HCT116 (cell line): ENCODE measurements at places on chromosomes 7 and 10.

GRCh38 chr7:130329681-130330080 lies 14.9 kb upstream of the CPA5 start:
- DNase-seq: no peak

DNA sequence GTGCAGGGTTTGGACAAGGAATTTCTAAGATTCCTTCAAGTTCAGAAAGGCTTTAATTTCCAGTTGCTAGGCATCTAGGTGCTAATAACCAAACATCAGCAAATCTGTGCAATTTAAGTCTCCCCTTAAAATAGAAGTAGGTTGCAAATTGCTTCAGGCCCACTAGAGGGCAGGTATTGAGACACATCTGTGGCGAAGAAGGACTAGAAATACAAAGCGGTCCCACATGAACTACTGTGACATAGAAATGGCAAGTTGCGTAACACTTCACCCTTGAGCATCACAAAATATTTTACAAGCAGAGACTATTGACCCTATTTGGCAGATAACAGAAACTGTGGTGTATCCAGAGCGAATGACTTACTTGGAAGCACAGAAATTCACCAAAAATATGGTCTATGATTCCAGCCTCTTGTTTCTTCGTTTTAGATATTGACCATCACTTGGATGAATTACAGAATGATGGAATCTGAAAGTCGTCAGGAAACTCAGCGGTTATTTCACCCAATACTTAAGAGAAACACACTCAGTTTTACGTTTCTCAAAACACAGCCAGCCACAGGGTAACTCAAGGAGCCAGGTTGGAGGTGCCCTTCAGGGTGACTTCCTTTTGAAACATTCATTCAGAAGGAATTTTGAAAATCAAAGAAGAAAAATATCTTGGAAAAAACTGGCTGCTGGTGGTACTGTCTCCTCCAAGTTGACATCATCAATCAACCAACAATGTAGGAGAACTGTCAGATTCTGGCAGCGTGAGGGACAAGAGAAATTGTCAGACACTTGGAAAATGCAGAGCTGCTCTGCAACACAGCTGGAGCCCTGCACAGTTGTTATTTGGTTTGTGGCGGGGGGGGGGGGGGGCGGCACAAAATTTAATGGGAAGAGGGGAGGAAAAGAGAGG lies 256.3 kb upstream of the MINDY3 start:
- DNase-seq: peak; percentile 4

DNA sequence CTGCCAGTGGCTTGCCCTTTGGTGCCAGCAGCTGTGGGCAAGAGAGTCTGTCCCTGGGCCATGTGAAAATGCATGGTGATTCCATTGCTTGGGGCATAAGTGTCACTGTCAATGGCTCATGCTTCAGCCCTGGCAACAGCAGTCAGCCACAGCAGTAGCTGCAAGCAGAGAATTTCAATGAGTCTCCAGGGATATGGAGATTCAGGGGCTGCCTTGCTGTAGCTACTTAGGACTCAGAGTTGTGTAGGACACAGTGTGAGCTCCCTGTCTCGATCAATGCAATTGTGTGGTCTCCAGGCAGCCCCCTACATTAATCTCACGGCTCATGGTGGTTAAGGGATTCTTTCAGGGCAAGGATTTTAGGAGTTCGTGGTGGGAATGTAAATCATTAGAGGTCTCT lies 126.3 kb upstream of the STARD3NL start:
- DNase-seq: no peak

- DNase-seq: no peak
These were observed 124.5 kb downstream of the UBE2H start for GRCh38 chr7:129828078-129828762.

DNA sequence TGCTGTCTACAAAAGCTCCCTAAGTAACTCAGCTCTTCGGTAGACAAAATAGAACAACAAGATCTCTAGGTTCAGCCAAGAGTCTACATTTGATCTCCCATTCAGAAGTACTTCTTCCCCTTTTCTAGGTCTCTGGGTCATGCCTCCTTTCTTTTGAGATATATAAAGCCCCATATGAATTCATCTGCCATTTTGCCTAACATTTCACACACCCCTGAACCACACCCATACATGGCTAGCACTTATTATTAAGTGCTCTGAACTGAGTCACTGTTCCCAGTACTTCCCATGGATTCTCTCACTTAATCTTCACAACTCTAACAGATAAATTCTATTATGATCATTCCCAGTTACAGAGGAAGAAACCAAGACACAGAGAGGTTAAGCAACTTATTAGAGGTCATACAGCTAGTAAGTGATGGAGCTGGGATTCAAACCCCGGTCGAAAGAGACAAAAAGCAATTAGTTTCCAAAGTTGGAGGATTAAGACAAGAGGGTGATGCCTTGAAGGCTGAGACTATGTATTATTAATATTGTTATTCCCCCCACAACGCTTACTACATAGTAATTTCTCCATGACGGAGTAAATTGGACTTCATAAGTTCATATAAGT lies 17.3 kb downstream of the MYOF start:
- DNase-seq: no peak

DNA sequence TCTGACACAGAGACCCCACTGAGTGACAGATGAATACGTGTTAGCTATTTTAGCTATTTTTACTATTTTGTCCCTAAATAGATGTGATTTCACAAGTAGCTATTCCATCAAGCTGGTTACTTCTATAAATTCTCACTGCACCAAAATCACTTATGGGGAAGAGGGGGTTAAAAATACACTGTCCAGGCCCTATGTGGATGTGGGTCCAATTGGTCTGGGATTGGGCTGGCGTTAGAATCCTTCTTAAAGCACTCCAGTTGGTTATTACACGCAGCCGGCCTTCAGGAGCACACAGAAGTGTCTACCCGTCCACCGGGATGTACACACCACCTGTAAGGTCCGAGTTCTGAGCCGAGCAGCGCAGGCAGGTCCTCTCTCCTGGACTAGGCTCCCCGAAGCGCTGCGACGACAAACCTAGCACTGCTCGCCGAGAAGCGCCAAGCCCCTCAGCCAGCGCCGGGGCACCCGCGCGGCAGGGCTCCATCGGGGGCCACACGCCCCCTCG lies 222.3 kb upstream of the MKLN1 start:
- DNase-seq: no peak

GRCh38 chr7:54781134-54781920 lies 22.3 kb upstream of the SEC61G start:
- DNase-seq: no peak

DNA sequence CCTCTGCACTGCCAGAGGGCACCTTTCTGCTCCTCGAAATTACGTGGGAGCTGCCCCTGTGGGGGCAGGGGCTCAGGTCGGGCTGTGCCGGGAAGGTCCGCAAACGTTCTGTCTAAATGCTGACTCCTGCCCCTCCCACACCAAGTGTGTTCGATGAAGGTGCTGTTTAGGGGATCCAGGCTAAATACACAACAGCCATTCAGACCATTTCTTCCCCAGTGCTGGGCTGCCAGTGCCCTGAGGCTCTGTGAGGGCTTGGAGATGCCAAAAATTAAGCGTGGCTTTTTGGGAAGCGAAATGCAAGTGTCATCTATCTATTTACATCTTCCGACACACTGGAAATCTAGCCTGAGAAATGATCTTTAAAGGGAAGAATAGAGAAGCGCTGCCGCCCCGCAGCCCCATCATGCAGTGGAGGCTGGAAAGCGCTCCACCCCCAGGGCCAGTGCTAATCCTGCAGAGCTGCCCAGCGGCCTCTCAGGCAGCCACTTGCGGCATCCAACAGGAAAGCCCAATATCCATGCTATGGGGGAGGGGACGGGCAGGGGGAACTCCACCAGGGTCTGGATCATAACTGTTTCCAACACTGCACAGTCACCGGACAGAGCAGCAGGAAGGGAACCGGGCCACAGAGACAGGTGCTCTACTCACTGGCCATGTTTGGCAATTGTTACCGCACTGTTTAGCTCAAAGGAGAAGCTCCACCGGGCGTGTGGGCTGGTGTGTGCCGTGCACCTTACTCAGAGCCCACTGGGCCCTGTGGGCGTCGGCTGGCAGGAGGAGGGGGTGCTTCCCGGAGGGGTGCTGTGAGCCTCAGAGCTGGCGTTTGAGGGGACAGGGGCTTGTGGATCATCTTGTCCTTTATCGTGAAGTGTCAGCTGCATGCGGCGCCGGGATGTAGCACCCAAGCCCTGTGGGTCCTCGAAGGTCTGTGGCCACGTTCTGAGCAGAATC lies 205.5 kb downstream of the DNAJB6 start:
- no peak for DNase-seq

GRCh38 chr7:157138101-157138423 lies 664 bp upstream of the UBE3C start:
- DNase-seq: no peak

- DNase-seq: no peak
These were observed 23.5 kb upstream of the CARD11 start for GRCh38 chr7:3067193-3067592.

GRCh38 chr10:64505501-64505900 lies 984.3 kb downstream of the REEP3 start:
- DNase-seq: no peak

GRCh38 chr10:123689880-123690279 lies 23.7 kb downstream of the GPR26 start:
- no peak for DNase-seq

- DNase-seq: no peak
These were observed 24.5 kb downstream of the FOXK1 start for GRCh38 chr7:4706384-4707216.

- DNase-seq: no peak
These were observed 13.3 kb upstream of the DDIT4 start for GRCh38 chr10:72260239-72260975.

DNA sequence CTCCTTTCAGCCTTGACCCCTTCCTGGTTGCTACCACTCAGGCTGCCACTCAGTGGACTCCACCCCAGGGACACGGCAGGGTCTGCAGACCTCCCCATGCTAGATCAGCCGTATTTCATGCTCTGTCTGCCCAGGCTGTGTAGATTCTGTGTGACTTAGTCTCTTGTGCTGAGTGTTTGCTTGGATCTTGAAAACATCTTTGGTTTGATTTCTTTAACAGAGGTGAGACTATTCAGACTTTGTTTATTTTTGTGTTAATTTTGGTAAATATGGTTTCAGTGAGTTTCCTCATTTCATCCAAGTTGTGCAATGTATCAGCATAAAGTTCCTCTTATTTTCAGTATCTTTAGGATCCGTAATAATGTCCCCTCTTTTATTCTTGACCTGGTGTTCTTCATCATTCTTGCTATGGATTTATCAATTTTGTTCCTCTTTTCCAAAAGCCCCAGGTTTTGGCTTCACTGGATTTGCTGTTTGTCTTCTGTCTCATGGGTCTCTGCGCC lies 21.2 kb upstream of the PWWP2B start:
- DNase-seq: no peak

GRCh38 chr10:5782174-5782573 lies 31.1 kb downstream of the GDI2 start:
- DNase-seq: no peak

- no peak for DNase-seq
These were observed 204.0 kb downstream of the FZD1 start for GRCh38 chr7:91468256-91468655.

GRCh38 chr10:5443429-5443828 lies 31.1 kb downstream of the NET1 start:
- DNase-seq: no peak

DNA sequence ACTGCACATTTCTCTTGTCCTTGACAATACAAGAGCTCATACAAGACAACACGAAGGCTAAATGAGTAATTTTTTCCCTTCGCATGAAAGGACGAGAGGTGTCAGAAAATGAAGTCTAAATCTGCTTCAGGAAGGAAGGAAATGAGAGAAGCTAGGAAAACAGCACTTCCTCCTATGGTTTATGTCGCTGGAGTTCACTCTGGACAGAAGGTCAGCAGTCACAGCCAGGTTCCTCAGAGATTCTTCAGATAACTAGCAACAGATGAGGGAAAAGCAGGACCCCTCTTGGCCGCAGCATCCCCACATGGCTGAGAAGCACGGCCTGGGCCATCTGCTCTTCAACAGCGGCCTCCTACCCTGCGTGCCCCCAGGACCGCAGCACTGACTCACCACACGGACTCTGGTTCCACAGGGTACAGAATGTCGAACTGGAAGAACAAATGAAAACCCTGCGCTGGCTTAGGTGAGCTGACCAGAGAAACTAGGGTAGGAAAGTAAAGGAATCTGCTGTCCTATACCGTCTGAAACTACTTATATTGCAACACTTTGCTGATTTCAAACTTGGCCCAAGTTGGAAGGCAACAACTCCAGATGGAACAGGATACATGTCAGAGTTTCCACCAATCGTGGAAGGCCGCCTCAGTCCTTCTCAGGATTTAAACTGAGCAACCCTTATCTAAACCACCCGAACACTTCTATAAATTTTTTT lies 26.3 kb downstream of the DNMBP start:
- no peak for DNase-seq

DNA sequence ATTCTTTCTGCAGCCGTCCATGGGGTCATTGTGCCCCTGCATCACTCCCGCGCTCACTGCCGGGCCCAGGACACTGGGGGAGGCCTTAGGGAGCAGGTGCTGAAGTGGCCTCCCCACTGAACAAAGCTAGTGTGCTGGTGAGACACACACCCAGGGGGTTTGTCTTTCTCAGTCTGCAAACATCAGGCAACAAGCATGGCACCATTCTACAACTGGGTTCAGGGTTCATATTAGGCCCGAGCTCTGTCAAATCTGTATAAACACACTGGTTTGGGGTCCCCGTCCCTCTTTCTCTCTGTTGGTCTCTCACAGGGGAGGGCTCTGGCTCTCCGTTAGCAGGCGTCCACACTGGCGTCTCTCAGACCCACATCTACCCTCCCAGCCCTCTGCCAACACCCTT lies 11.1 kb upstream of the PPP2R2D start:
- DNase-seq: no peak

- DNase-seq: no peak
These were observed 82.7 kb downstream of the AKR1D1 start for GRCh38 chr7:138158739-138159528.

GRCh38 chr7:20861468-20861867 lies 74.8 kb upstream of the SP8 start:
- no peak for DNase-seq
